ENCODE measurements at places on chromosomes 6 and 20.

GRCh38 chr6:29694637-29695036 lies 13.7 kb upstream of the ZFP57 start:
- H3K27ac ChIP-seq, result no peak overlapping the region
- no peaks in the 10 kb centered on the region for H3K4me1 ChIP-seq
- no peak for DNase-seq
- no peak overlapping the region for H3K4me3 ChIP-seq

GRCh38 chr6:134063966-134064445 lies 11.6 kb upstream of the SLC2A12 start:
- no peaks in the 10 kb centered on the region for H3K36me3 ChIP-seq
- DNase-seq, result no peak
- H3K27me3 ChIP-seq, result no peaks in the 10 kb centered on the region
- H3K27ac ChIP-seq, result peak overlapping the region; percentile 73
- H3K4me3 ChIP-seq, result no peak overlapping the region

DNA sequence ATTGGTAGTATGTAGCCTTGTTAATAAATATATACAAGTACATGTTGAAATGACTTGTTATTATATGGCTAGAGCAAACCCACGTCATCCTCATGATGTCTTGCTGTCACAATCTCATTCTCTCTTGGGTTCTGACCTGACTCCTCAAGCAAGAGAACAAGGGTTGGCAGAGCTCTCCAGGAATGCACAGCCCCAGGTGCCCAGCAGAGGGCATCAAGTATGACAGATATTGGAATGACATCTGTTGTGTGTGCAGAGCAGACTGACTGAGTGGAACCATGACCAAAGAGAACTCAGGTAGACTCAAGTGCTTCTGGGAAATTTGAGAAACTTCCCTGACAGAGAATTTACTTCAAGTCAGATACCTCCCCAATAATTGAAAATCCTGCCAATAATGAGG lies 90.6 kb downstream of the PAX1 start:
- DNase-seq, result no peak
- H3K4me3 ChIP-seq, result no peak overlapping the region
- no peak overlapping the region for H3K27ac ChIP-seq

DNA sequence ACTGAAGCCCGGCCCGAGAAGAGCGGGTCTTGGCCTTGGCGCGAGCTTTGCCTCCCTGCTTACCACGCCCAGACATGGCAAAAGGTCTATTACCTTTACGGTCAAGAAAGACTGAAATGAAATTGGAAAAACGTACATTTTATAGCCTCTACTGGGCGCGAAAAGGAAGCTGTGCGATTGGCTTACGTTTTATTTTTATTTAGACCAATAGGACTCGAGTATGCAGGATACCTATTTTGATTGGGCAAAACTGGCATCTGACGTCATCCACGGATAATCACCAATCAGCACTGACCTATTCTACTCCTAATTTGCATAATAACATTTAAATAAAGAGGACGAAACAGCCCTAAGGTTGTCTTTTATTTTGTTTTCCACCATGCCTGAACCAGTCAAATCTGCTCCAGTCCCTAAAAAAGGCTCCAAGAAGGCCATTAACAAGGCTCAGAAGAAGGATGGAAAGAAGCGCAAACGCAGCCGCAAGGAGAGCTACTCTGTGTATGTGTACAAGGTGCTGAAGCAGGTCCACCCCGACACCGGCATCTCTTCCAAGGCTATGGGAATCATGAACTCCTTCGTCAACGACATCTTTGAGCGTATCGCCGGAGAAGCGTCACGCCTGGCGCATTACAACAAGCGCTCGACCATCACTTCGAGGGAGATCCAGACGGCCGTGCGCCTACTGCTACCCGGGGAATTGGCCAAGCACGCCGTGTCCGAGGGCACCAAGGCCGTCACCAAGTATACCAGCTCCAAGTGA lies 97.4 kb downstream of the OR2B2 start:
- DNase-seq, result peak; percentile 80
- H3K4me3 ChIP-seq, result peak overlapping the region; percentile 77
- peaks cover 42% of the 10 kb centered on the region for H3K4me1 ChIP-seq
- H3K36me3 ChIP-seq, result no peaks in the 10 kb centered on the region

DNA sequence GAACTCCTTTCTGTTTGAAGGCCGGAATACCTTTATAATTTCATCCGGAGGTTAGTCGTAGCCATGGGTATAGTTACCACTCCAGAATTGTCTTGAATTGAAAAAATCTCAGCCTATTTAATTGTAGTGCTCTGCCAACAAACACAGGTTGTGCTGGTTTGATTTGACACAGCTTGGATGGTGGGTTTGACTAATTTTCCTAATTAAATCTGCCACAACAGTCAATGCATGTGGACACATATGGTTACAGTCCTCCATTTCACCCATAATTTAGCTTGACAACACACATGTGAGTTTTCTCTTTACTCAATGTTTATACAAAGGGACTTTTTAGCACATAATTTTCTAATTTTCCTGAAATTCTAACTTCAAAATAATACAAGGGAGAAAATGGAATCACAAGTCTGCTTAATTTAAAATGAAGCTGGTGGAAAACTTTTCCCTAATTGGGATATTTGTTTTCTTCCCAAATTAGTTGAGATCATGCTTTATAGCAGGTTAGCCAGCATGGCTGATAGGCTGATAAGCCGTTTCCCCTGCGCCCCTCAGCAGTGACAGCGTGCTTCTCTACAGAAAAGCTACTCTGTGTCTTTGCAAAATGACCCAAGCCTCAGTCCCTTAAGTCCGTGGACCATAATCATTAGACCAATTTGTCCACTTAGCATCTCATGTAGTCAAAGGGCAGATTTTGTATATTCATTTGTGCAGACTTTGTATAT lies 463.5 kb upstream of the FLRT3 start:
- peaks cover 3% of the 10 kb centered on the region for H3K4me1 ChIP-seq
- H3K36me3 ChIP-seq, result no peaks in the 10 kb centered on the region
- H3K4me3 ChIP-seq, result no peak overlapping the region
- DNase-seq, result no peak
- H3K27me3 ChIP-seq, result no peaks in the 10 kb centered on the region

DNA sequence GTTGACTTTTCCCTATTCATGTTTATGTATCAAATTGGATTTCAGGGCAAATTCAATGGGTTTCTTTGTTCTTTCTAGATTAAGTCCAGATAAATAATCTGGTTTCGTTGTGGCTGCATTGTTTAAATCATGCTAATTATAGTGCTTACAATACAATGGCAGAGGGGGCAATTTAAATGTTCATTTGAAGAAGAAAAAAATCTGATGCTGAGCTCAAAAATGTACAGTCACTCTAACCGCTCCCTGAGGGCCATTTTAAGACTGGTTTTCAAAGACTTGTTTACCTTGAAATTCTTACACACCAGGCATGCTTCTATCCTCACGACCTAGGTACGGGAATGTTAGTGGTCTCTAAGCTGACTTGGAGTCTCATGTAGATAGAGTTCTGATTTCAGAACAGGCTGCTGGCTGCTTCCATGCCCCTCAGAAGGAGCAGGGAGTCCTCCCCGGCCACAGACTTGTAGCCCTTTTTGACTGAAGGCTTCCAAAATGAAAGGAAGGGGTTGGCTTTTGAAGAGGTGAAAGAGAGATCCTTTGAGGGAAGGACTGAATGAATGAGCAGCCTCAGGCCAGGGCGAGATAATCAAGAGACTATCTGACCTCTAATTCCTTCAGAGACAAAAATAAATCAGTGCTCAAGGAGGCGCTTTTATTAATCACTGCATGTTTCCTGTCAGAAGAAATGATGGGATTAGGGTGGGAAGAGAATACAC lies 86.1 kb upstream of the ZNF217 start:
- H3K4me1 ChIP-seq, result peaks cover 35% of the 10 kb centered on the region
- H3K4me3 ChIP-seq, result no peak overlapping the region
- H3K36me3 ChIP-seq, result no peaks in the 10 kb centered on the region
- H3K27me3 ChIP-seq, result no peaks in the 10 kb centered on the region
- DNase-seq, result no peak

DNA sequence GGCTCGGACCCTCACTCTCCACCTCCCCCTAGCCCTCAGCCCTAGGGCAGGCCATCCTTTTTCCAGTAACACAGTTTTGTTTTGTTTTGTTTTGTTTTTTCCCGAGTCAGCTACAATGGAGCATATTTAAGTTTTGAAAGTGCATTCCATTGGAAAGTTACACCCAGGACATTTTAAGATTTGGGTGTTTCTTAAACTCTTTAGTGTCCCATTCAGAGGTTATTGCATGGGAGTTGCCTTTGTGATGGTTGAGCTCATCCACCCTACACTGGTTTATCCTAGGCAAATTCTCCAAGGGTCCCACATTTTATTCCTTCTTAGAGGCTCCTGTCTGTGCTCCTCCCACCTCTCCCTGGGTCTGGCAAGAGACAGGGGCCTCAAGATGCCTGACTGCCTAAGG lies 58.9 kb downstream of the THBS2 start:
- no peaks in the 10 kb centered on the region for H3K36me3 ChIP-seq
- H3K4me1 ChIP-seq, result peaks cover 5% of the 10 kb centered on the region
- no peaks in the 10 kb centered on the region for H3K27me3 ChIP-seq
- DNase-seq, result no peak
- H3K27ac ChIP-seq, result no peak overlapping the region

DNA sequence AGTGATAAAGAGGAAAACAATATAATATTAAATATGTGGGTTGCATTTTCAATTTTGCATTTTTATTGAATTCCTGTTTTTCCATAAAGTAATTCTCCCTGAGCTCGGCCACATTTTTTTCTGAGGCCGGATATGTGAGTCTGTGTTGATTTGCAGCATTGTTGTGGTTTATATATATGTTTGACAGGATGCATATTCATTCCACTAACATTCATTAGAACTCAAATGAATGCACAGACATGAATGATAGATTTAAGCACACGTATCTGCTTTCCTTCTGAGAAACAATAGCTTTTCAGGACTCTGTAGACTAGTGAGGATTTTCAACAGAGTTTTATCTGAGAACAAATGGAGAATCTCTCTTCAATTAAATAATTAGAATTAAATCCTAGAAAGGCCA lies 10.6 kb upstream of the EXOC2 start:
- peaks cover 28% of the 10 kb centered on the region for H3K27me3 ChIP-seq
- H3K4me3 ChIP-seq, result no peak overlapping the region
- peaks cover 4% of the 10 kb centered on the region for H3K4me1 ChIP-seq
- no peak overlapping the region for H3K27ac ChIP-seq
- H3K36me3 ChIP-seq, result no peaks in the 10 kb centered on the region

- H3K27me3 ChIP-seq, result no peaks in the 10 kb centered on the region
- H3K27ac ChIP-seq, result no peak overlapping the region
- no peaks in the 10 kb centered on the region for H3K36me3 ChIP-seq
- no peak overlapping the region for H3K4me3 ChIP-seq
These were observed 331.8 kb upstream of the BTBD3 start for GRCh38 chr20:11585752-11586352.

DNA sequence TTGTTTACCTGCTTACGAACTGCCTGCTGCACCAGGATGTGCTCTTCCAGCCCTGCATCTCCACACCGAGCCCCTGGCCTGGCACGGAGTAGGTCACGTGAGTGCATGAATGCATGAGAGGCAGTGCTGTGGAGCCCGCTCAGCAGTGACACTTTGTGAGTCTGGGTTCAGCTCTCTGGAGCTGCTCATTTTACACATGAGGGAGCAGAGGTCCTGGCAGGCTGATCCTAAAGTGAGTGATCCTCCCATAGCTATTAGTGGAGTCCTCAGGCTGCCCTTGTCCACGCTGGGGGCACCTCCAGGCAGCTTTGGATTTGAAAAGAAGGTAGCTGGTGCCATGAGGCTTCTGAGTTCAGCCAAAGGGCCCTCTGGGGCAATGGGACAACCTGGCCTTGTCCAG lies 64.2 kb downstream of the EDN3 start:
- no peak for DNase-seq
- H3K27me3 ChIP-seq, result no peaks in the 10 kb centered on the region
- no peak overlapping the region for H3K4me3 ChIP-seq
- H3K27ac ChIP-seq, result no peak overlapping the region
- no peaks in the 10 kb centered on the region for H3K36me3 ChIP-seq
- H3K4me1 ChIP-seq, result peaks cover 22% of the 10 kb centered on the region

DNA sequence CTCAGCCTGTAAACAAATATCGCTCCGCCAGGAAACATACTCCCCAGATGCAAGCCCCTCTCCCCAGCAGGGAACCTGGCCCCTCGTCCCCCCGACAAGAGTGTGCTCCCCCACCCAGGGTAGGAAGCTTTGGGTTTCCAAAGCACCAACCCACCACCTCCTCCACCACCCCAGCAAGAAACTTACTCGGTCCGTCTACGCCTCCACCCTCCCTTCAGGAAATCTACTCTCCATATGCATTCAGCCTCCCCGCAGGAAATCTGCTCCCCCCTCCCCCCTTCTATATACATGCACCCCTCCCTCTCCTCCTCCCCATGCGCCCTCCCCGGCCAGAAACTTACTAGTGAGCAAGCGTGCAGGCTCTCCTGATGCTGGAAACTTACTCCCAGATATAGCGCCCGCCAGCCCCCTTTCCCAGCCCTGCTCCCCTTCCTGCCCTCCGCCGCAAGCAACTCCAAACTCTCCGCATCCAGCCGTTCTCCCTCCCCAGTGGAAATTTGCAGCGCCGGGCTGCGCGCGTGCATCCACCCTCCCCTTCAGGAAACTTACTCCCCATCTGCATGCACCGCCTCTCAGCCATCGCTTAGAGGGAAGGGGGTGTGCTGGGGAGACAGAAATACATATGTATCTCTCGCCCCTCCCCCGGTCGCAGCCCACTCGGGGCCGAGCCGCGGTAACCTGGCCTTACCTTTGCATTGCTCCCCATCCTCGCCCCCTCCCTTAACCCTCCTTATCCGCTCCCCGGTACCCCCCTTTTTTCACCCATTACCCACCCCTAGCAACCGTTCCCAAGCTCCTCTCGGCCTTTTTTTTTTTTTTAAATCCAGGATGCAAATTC lies at the start of gene TRERF1:
Gene TRERF1 (minus strand): TSS at position 594 of the 838 bp plus-strand sequence. CDS start 182,336 bp downstream, outside the sequence.
- H3K36me3 ChIP-seq, result peaks cover 7% of the 10 kb centered on the region
- H3K27ac ChIP-seq, result peak within 1 kb of the TSS; percentile 95
- peaks cover 46% of the 10 kb centered on the region for H3K4me1 ChIP-seq
- H3K27me3 ChIP-seq, result no peaks in the 10 kb centered on the region
- H3K4me3 ChIP-seq, result peak within 1 kb of the TSS; percentile 95
- peak; percentile 76 for DNase-seq

GRCh38 chr6:161921602-161922395 lies 647.9 kb upstream of the AGPAT4 start:
- no peak overlapping the region for H3K27ac ChIP-seq
- no peaks in the 10 kb centered on the region for H3K27me3 ChIP-seq
- H3K4me1 ChIP-seq, result peaks cover 6% of the 10 kb centered on the region
- DNase-seq, result no peak
- H3K4me3 ChIP-seq, result no peak overlapping the region

GRCh38 chr6:66496659-66497058 lies 789.6 kb upstream of the EYS start:
- DNase-seq, result no peak
- H3K4me3 ChIP-seq, result no peak overlapping the region
- H3K27ac ChIP-seq, result no peak overlapping the region

- no peak overlapping the region for H3K4me3 ChIP-seq
- DNase-seq, result no peak
- H3K27me3 ChIP-seq, result no peaks in the 10 kb centered on the region
- no peaks in the 10 kb centered on the region for H3K4me1 ChIP-seq
- no peak overlapping the region for H3K27ac ChIP-seq
These were observed 74.0 kb upstream of the SNX9 start for GRCh38 chr6:157748839-157749571.

DNA sequence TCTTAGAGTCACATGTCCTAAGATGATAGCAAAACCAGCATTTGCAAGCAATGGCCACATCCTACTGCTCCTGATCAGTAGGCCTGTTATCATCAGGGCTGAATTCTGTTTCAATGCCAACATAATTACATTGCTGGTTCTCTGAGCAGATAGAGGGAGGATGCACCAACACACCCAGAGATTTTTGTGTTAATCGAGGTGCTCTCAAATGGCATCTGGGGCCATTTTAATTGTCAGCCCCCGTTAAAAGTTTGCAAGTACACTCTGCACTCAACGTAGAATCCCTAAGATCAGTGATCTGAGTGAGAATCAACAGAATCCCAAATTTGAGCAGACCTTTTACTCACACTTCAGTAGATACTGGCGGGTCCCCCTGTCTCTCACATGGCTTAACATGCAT lies 24.8 kb downstream of the ADTRP start:
- no peaks in the 10 kb centered on the region for H3K4me1 ChIP-seq
- DNase-seq, result no peak
- H3K27me3 ChIP-seq, result no peaks in the 10 kb centered on the region
- H3K27ac ChIP-seq, result no peak overlapping the region

All from mesothelial cell of epicardium (in vitro differentiated cells).